Left ventricle myocardium superior (tissue), 1 donor: ENCODE measurements at places on chromosomes 11 and 22.

DNA sequence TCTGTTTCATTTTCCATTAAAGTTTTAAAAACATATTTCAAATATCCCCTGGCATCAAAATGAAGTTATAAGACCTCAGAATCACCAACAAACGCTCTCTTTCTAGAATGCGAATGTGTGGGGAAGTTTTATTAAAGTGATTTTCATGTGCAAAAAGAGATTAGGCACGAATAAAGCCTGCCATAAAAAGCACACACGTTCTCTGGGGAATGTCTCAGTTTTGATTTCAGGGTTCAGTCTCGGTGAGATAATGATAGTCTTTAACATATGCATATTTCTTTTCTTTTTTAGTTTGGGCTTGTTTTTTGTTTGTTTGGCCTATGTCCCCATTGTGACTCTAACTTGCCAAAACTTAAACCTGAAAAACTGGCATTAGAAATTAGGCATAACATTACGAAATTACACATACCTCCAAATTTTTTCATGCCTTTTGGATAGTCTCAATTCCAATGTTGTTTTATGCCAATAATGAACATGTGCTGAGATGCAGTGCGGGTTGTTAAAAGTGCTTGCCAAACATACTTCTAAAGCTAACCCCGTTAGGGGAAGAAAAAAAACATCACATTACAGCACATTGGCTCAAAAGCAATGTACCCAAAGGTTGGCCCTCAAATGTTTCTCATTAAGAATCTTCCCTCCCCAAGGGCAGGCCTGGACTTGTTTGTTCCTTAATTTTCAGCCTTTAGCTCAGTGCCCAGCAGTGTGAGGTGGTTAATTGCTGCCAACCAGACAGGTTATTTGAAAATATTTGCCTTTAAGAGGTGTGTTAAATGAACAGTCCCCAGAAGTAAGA lies 33.2 kb upstream of the FBLN1 start:
- DNase-seq, result no peak

GRCh38 chr11:65634905-65635731 lies 2.8 kb upstream of the SIPA1 start:
- no peak for DNase-seq

DNA sequence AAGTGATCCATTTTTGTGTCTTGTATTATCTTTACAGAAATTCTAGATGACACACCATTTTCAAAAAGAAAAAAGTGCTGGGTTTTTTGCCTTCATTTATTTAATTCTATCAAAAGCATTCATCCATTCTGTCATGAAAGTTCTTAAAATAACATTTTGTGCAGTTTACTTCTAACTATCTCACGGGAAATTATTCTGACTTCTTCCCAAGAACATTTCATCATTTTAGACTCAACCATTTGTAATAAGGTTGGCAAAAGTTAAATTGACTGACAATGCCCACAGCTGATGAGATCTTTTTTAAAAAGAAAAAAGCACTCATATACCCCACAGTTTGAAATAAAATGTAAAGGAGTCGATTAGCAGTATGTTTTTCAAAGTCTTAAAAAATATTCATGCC lies 68.5 kb downstream of the SBF2 start:
- no peak for DNase-seq

DNA sequence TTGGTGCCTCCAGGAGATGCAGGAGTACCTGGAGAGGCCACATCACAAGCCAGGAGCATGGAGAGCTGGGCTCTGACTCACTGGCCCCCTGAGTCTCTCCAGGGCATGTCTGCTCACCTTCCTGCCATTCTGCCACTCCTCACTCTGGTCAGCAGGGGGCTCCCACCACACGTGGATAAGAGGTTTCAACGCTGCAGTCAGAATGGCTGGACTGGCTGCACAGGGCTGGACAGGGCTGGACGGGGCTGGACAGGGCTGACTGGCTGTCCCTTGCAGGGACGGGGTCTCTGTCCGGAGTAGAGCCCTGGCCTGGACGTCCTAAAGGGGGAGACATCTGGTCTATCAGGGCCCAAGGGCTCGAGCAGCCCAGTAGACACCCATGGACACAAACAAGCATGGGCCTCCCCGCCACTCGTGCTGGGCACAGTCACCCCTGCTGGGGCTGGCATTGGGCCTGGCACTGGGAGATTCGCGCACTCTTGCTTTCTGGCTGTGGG lies 34.6 kb downstream of the CYTH4 start:
- DNase-seq, result peak; percentile 72

DNA sequence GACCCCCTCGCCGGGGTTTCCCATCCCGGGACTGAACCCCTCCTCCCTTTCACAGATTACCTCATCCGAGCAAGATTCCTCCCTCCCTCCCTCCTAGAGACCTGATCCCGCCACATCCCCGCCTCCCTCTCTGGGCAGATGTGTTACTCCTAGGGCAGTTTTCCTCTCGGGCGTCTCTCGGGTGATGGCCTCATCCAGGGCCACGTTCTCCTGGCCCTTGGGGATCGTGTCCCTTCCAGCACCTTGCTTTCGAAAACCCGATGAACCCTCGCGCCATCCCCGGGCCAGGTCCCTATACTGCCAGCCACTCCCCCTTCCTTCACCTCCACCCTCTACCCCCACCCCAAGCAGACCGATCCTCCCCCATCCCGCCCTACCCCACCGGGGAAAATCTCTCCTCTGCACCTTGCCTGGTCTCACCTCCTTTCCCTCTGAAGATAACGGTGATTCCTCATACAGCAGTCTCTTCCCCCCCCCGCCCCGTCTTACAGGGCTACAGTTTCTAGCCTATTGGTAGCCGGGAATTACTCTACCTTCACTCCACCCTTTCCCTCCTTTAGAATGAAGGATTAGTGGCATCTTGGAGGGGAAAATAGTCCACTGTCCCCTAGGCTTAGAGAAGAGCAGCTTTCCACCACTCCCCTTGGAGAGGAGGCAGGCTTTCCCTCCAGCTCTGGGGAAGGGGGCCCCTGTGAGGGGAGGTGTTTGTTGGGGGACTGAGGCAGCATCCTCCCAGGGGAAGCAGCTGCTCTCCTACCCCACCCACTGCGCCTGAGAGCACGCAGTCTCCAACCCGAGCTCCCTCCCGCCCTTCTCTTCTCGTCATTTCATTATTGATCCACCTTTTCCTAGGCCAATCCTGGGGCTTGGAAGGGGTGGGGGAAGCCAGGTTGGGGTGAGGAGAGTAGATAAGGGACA lies 1.2 kb downstream of the KMT2A start:
- DNase-seq, result peak; percentile 42

DNA sequence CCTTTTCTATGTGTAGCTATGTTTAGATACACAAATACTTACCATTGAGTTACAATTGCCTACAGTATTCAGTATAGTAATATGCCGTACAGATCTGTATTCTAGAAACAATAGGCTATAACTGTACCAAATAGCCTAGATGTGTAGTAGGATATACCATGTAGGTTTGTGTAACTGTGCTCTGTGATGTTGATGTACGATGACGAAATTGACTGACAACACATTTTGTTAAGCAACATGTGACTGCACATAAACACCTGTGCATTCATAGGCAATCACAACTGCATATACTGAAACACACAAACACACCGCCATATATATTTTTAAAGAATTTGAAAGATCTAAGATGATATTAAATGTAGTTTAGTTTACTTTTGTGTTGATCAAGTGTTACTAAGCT lies 60.4 kb downstream of the TEAD1 start:
- no peak for DNase-seq
